ENCODE measurements at places on chromosomes 12 and 14.

GRCh38 chr12:92290350-92290695 is 144.7 kb upstream of the BTG1 start:
- no peak for DNase-seq

DNA sequence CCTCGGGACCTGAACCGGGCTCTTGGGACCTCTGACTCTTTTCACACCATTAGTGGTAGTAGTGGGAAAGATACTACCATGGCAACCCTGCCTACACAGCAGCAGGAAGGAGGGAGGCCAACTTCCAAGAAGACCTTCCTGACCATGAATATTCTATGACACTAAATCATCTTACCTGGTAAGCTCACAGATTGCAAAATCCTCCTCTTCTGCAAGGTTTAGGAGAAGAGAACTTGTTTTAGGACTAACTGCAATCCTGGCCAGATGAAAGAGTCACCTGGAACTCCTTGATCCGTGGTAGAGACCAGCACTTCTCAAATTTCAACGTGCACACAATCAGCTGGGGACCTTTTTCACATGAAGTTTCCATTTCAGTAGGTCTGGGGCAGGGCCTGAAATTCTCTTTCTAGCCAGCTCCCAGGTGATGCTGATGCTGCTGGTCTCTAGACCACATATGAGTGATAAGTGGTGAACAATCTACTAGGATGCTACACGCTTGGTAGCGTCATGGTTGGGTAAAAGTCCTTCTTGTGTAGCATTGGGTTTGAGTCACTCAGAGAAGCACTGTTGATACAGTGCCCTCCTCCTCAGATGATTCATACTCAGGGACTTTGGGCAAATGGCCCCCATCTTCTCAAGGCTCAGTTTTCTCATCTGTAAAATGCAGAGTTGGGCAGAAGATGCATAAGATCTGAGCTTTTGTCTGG is 35.6 kb upstream of the FICD start:
- DNase-seq: no peak

DNA sequence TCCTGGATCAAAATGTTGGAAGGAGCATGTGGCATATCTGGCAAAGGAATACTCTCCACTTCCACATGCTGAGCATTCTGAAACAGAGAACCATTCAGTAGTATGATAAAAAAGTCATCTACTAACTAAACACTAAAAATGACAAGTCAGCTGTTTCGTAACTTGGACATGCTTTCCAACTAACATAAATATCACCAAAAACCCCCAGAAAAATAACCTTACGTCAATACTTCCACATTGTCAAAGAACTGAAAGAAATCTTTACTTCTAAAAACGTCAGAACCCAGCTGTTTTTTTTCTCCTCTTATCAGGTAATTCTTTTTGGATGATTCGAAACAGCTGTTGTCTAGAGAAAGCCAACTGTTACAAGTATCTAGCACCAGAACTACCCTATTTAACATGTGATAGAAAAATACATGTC is 8.2 kb downstream of the WBP11 start:
- DNase-seq: no peak

DNA sequence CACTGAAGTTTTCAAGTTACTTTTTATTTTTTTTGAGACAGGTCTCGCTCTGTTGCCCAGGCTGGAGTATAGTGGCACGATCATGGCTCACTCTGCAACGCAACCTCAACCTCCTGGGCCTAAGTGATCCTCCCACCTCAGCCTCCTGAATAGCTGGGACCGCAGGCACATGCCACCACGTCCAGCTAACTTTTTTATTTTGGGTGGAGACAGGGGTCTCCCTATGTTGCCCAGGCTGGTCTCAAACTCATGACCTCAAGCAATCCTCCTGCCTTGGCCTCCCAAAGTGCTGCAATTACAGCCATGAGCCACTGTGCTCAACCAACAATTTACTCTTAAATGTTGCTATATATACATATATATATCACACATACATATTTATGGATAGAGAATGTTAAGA is 27.4 kb upstream of the LGALS3 start:
- no peak for DNase-seq

- no peak for DNase-seq
Observed at GRCh38 chr12:117241697-117242096, 51.4 kb upstream of the FBXO21 start.

DNA sequence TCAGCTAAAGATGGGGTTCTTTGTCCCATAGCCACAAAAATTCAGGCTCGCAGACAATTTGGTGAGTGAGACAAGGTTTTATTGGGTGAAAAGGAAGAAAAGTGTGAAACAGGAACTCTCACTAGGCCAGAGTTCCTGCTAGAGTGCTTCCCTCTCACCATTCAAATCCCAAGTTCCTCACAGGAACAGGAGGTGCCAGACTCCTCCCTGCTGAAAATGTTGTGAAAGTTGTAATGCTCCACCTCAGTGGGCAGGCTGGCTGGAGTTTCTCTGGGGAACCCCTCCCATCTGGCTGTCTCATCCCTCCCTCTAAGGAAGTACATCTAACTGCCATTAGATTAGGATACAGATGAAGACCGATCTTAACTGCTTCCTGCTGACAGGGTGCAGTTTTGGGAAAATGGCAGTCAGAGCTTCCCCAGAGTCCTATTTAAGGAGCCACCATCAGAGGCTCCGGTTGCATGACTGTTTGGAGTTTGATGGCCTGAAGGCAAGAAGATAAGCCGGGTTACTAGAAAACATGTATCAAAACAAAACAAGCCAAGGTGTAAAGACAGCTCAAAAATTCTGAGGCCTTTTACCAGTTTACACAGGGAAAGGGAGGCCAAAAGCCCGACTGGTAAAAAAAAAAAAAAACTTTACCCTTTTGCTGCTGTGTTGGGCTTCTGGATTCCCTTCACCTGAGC is 127.6 kb downstream of the FSCB start:
- DNase-seq: no peak

GRCh38 chr12:21546716-21547115 is 20.6 kb downstream of the SPX start:
- DNase-seq: no peak

- DNase-seq: no peak
Observed at GRCh38 chr14:61566537-61567225, 128.6 kb upstream of the HIF1A start.

GRCh38 chr14:69917287-69917686 is 38.1 kb downstream of the SMOC1 start:
- DNase-seq: no peak

DNA sequence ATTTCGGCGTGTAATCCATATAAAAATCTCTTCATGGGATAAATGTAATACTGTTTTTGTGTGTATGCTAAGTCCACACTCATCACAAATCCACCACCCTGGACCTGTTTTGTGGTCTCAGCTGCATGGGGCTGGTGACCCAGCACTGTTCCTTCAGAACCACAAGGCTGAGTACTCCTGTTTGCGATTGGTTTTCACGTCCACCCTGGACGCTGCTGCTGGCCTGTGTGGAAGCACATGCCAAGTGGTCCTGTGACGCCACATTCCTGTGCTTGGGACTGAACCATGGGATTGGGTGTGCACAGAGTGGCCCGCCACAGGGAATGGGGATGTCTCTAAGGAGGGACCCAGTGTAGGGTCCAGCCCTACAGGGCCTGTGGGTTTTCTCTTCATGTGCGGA is 4.3 kb downstream of the PUS1 start:
- no peak for DNase-seq

DNA sequence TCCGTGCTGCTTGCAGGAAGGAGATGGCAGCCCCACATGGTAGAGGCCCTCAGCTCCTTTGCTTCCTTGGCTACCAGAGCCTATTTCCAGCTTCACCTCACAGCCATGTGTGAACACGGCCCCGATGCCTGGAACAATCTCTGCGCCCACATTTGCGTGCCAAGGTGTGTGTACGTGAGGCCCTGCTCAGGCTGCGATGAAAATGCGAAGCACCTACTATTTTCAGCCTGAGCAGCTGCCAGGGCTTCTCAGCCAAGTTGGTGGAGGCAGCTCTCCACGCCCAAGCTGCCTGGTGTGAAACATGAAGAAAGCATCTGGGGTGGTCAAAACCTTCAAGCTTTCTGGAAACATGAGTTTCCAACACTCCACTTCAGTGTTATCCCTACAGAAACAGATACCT is 177.8 kb upstream of the EGLN3 start:
- DNase-seq: no peak

DNA sequence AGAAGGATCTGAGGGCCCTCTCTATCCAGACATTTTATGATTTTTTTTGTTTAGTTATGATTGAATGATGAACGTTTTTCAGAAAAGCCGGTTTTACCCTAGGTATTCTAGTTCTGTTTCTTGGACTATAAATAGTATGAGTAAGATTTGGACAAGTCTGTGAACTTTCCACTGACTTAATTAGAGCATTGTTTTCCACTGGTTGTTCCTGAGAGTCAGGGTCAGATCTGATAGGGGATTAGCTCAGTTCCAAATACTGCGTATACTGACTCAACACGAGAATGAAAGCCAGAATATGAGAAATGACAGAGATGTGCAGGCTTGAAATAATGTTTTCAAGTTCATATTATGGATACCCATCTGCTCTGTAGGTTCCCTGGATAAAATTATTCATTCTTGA is 361.6 kb downstream of the AEBP2 start:
- no peak for DNase-seq

GRCh38 chr12:69321351-69321750 is 26.8 kb upstream of the LYZ start:
- no peak for DNase-seq

DNA sequence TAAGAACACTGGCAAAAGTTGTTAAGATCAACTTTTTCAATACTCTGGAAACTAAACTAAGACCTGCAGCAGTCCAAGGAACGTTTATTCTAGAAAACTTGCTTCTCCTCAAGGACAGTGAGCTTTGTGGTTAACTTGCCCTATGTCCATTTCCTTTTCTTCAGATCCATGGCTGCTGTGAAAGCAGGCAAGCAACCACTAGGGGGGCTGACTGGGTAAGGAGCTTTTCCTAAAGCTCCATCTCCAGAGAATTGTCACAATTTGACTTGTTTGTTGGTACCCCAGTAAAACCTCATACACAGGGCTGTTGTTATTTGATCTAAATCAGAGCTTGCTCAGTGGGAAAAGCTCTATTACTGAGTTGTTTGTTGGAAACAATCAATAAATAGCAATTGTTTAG is 10.1 kb upstream of the RPL10L start:
- no peak for DNase-seq

- DNase-seq: no peak
Observed at GRCh38 chr14:73477618-73478266, 13.0 kb upstream of the RIOX1 start.

DNA sequence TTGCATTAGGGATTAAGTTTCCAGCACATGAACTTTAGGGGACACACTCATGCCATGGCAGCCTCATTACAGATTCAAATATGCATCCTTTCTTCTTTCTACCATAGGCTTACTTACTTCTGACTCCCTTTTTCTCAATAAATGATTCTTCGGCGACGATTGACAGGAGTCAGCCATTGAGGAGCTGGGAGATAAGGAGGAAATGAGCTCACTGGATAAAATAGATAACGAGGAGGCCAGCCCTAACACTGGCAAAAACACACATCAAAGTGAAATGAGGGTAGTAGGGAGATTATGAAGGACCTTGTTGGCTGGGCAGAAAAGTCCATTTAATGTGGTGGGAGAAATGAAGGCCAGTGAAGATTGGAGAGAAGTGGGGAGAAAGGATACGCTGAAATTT is 172.2 kb downstream of the SLC41A2 start:
- no peak for DNase-seq

GRCh38 chr14:50941151-50941550 is 3.1 kb downstream of the PYGL start:
- no peak for DNase-seq

DNA sequence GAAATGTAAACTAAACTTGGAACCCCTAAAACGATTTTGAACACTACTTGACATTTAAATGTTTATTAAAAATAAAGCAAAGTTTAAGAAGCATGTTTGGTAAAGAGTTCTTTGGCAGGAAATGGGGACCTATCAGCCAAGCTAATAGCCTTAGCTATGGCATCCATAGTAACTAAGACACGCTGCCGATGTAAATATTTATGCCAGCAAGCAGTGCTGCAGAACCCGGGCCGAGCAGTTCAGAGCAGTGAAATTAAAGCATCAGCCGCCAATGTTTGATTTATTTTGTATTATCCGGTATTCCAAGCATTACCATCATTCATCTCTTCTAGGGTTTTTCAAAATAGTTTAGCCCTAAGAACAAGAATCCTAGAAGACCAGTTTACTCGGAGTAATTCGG is 61.6 kb downstream of the PPP2R5C start:
- no peak for DNase-seq

- no peak for DNase-seq
Observed at GRCh38 chr12:125463386-125463785, 398.2 kb downstream of the AACS start.

- no peak for DNase-seq
Observed at GRCh38 chr14:105499256-105500035, 8.4 kb downstream of the TEDC1 start.

DNA sequence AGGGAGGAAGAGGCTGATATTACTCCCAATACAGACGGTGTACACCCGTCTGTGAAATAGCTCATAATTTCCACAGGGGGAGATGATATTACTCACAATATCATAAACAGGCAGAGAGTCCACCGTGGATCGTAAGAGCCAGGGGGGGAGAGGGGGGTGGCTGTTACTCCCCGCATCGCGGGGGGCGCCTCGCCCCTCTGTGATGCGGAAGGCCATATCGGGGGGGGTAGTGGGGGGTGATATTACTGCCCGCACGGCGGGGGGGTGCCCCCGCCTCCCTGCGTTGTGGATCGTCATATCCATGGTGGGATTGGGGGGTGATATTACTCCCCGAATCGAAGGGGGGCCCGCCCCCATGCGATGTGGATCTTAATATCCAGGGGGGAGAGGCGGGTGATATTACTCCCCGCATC is 91.9 kb downstream of the FRMD6 start:
- DNase-seq: no peak

DNA sequence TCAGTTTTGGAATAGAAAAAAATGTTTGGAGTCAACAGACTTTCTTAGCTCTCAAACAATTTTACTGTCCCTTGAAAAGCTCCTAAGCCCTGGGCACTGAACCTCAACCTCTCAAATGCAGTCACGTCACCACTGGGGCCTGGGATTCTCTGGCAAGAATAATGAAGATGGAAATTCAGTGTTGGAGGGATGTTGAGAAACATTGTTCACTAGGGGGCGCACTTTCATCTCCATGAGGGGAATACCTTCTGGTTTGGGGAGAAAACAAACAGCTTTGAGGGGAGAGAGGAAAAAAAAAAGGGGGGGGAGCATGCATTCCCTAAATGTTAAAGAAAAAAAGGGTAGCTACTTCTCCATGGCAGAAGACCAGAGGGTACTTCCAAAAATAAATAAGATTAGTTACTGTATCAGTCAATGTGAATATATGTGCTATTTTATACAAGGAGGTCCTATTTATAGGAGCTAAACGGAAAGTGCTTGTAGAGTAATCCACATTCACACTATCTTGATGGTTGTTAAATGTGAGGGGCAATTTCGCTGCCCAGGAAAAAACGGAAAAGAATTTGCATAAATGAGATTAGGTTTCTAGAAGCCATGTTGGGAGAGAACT is 5.8 kb upstream of the TBPL2 start:
- DNase-seq: peak; percentile 78

Measured in DMS79 treated with DMSO at 0.1 percent for 48 hours (cell line).